ENCODE measurements at places on chromosomes 11 and 22.

GRCh38 chr11:122320671-122321070 is 204.7 kb upstream of the BLID start:
- no peak for DNase-seq

DNA sequence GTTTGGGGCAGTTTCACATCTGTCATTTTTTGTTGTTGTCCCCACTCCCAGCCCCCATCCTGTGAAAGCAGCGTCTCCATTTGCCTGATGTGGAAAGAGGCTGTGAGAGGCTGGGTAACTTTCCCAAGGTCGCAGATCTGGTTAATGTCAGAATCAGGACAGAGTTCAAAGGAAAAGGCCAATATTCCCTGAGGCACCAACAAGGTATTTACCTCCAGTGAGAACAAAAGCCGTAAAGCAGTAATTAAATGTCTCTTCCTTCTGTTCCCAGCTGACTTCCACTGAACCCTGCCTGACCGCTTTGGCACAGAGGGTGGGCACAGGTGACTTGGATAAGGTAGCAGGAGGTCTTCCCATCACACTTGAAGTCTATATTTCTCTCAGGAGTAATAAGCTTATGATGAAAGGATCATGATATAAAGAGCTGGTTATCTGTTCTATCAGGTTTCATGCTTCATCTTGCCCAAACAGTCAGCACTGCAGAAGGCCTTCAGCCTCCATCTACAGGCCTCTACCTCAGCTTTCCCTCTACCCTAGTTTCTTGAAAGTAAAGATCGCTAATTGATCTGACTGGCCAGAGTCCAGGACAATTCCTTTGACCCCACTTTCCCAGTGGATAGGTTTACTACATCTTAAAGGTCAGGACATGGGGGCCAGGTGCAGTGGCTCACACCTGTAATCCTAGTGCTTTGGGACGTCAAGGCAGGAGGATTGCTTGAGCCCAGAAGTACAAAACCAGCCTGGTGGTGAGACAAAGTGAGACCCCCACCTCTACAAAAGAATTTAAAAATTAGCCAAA is 9.4 kb downstream of the C11orf91 start:
- no peak for DNase-seq

DNA sequence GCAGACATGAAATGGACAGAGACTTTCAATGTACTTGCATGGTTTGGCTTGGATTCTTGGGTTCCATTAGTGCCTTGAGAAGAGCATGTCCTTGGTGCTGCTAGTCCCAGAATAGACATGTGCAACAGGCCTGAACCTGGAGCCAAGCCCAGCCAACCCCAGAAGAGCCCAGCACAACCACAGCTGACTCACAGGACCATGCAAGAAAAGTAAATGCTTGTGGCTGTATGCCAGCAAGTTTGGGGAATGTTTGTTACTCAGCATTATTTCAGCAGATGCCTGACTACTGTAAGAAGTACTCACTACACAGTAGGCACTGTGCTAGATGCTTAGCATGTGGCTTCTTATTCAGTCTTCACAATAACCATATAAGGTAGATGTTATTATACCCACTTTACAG is 39.2 kb upstream of the HMGXB4 start:
- DNase-seq, result no peak

DNA sequence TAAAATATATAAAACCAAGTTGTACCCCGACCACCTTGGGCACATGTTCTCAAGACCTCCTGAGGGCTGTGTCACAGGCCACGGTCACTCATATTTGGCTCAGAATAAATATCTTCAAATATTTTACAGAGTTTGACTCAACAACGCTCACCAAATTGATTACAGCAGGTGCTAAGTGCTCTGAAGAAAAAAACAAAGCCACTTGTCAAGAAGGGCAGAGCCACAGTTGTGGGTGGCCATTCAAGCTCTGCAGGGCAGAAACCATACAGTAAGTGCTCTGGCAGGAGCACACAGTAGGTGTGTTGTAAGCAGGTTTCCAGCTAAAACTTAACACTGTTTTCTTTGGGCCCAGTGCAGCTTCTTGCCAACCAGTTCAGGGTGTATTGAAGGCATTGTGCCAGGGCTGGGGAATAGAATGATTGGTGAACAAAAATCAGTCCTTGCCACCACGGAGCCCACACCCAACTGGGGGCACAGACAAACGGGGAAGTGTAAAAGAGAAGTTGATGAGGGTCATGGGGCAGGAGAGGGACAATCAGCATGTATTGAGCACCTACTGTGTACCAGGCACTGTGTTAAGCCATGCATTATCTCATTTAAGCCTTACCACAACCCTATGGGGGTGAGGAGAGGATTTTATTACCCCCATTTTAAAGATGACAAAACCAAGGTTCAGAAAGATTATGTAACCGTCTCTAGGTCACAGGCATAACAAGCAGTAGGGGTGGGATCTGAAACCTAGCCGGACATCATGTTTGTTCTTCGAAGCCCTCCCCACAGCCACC is 18.2 kb downstream of the ARRB1 start:
- DNase-seq, result no peak

GRCh38 chr11:76266286-76267100 is 60.2 kb upstream of the WNT11 start:
- DNase-seq, result no peak

GRCh38 chr11:19409307-19409706 is 168.6 kb upstream of the E2F8 start:
- no peak for DNase-seq

DNA sequence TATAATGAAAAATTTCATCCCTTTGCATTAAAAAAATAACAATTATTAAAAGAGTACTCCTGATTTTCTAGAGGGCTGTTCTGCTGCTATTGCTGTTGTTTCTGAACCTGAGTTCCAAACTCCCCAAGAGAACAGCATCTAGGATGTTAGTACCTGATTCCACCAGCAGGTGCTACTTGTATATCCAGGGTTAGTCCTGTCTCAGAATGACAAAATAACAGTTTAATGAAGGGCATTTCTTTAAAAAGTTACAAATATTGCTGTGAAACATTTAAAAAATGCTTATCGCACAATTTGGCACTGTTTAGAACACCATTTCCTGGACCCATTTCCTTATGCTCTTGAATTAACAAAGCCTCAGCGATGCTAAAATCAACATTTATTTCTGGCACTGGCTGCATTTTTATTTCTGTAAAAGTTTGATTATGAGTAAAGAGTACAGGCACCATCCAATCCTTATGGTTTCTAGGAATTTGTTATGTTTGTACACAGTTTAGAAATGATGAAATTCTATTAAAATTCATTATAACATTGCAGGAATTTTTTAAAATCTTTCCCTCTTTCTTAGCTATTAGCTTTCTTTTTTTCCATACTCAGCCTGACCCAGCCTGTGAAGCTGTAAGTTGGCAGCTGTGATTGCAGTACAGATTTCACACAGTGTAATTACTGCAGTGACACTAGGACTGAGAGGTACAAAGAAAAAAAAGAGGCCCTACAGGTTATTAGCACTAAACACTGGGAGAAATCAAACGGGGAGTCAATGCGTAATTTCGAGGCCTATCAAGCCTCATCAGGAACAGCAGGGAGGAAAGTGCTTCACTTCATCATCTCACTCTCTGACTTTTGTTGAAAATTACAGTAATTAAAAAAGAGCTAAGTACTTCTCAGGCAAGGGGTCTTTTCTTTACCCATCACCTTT is 208.8 kb downstream of the DCDC1 start:
- no peak for DNase-seq

DNA sequence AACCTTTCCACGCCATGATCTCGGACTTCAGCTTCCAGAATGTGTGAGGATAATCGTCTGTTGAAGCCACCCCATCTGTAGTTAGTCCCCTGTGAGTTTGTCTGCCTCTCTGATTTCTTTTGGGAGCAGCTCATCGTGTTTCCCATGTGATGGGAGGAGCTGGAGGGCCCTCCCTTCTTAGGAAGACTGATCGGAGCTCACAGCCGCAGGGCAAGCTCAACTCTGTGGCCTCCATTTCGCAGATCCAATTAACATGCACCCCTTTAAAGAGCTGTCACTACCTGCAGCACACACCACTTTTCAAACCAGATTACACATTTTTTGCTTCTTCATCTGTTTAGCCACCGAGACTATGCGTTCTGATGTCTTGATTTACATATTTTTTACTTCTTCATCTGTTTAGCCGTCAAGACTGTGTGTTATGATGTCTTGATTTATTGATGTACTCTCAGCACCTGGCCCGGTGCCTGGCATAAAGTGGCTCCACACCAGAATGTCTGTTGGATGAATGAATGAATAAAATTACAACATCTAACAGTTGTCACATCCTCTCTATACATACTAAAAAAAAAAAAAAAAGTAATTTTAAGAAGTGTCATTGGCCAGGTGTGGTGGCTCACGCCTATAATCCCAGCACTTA is 14.9 kb upstream of the PPFIA1 start:
- no peak for DNase-seq

- DNase-seq, result no peak
Observed at GRCh38 chr22:30033901-30034300, 46.4 kb upstream of the HORMAD2 start.

- no peak for DNase-seq
Observed at GRCh38 chr22:48890693-48891554, 936.7 kb downstream of the BRD1 start.

- no peak for DNase-seq
Observed at GRCh38 chr11:3982431-3982830, 112.2 kb upstream of the RRM1 start.

- no peak for DNase-seq
Observed at GRCh38 chr11:43010042-43010441, 301.8 kb upstream of the API5 start.

GRCh38 chr11:1497600-1497999 is 11.0 kb upstream of the MOB2 start:
- DNase-seq, result no peak

- DNase-seq, result no peak
Observed at GRCh38 chr11:93775289-93775688, 8.8 kb upstream of the MED17 start.

GRCh38 chr22:26617271-26618199 is at the start of gene CRYBB1:
Gene CRYBB1, minus strand, starts transcription at chr22:26618027. Its CDS starts 1,708 bp downstream, at chr22:26616319.
- DNase-seq, result no peak

GRCh38 chr11:121032546-121032945 is 8.6 kb downstream of the TBCEL start:
- no peak for DNase-seq

DNA sequence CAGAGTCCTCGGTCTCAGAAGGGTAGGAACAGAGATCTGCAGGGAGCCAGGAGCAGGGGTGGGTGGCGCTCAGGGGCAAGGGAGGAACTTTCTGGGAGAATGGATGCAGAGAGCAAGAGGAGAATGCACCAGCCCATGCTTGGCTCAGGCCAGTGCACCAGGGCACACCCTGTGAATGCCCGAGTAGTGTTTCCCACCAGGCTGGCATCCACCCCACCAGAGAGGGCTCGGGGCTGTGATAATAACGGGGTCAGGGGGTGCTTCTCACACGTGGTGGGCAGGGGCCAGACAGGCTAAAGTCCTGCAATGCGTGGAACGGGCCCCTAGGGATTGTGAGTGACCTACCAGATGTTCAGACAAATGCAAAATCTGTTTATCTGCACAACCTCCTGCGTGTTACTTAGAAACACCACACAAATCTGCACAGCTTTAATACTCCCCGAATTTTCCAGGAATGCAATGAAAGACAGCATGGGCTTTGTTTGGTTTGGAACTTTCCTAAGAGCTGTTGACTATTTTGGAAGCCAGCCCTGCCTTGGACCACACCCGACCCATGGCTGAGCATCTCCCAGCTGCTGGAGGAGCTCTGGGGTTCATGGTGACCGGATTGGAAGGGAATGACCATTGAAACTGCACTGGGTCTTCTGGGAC is 368.3 kb downstream of the SHANK2 start:
- DNase-seq, result no peak

- no peak for DNase-seq
Observed at GRCh38 chr22:28873183-28873963, 10.0 kb upstream of the ZNRF3 start.

- no peak for DNase-seq
Observed at GRCh38 chr11:32940865-32941264, 48.3 kb downstream of the QSER1 start.

DNA sequence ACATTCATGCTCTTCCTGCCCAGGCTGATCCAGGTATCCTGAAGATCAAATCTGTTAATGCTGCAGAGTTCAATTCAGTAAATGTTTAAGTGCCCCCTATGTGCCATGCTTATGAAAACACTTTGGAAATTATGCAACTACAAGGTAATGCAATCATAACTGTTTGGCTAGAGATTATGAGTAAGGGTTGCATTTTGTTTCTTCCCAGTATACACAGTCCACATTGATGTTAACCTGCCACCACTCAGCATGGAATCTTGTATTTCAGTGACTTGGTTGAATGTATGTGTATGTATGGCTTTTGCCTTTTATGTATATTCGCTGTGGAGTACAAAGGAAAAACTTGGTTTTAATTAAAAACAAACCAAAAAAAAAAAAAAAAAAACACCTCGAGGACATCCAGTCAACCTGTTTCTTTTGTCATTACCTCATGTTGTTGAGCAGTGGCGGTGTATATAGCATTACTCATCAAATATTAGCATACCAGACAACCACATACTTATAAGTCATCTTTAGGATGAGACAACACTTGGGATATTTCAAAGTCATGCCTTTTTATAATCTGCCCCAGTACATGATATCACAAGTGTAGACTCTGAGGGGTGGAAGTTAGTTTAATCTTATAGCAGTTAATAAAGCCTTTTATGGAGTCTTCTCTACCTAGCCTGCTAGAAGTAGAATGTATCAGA is 86.1 kb upstream of the HORMAD2 start:
- no peak for DNase-seq

GRCh38 chr11:64447831-64448598 is 89.1 kb downstream of the RPS6KA4 start:
- DNase-seq, result peak; percentile 37

All from stimulated activated naive B cell treated with anti-CD40 and anti-IgM and Interleukin-4, amounts not matched to agents 10 μg/mL and 1 μg/mL and 100 μg/mL, for 72 hours (primary cell).